ENCODE measurements at places on chromosomes 5 and 9.

DNA sequence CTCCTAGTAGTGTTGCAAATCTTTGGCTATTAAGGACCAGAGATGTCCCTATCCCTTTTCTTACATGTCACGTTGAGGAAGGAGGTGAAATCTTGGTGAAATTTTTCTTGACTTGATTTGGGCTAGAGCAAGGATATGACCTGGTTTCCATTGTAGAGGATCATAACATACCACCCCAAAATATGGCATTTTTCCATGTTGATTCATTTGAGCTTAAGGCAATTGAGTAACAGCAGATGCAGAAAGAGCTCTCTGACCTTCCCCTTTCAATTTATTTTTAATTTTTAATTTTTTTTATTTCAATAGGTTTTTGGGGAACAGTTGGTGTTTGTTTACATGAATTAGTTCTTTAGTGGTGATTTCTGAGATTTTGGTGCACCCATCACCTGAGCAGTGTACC, 61.2 kb upstream of the MAP1B start:
- DNase-seq = no peak

- DNase-seq = no peak
These were observed 419.8 kb downstream of the DMRT2 start for GRCh38 chr9:1469996-1470395.

- no peak for DNase-seq
These were observed 1.5 kb upstream of the CLIC3 start for GRCh38 chr9:136997830-136998234.

GRCh38 chr9:135889564-135890189, 17.7 kb downstream of the CAMSAP1 start:
- DNase-seq = no peak

DNA sequence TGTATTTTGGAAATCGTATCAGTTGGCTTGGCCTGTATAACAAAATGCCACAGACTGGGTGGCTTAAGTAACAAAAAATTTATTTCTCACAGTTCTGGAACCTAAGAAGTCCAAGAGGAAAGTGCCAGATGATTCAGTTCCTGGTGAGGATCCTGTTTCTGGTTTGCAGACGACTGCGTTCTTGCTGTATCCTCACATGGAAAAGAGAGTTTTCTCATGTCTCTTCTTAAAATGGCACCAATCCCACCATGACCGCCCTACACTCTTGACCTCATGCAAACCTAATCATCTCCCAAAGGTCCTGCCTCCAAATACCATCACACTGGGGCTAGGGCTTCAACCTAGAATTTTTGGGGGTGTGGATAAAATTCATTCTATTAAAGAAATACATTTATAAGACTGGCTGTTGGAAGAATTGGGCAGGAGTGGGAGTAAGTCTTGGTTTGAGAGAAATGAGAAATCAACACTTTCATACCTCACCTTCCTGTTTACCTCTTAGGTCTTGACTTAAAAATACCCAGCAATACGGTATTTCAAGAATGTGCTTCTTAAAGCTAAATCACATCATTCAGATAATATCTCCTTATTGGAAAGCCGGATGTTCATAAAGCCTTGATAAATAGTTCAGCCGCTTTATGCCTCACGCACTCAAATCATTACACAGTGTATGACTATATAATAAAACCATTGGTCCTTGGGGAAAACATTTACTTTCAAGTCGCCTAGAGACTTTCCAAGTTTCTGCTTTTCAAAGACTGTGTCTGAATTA, 28.7 kb downstream of the PTTG1 start:
- DNase-seq = no peak

- DNase-seq = no peak
These were observed 173.3 kb upstream of the CLINT1 start for GRCh38 chr5:158032246-158032645.
